ENCODE measurements at places on chromosomes 16 and 17.

DNA sequence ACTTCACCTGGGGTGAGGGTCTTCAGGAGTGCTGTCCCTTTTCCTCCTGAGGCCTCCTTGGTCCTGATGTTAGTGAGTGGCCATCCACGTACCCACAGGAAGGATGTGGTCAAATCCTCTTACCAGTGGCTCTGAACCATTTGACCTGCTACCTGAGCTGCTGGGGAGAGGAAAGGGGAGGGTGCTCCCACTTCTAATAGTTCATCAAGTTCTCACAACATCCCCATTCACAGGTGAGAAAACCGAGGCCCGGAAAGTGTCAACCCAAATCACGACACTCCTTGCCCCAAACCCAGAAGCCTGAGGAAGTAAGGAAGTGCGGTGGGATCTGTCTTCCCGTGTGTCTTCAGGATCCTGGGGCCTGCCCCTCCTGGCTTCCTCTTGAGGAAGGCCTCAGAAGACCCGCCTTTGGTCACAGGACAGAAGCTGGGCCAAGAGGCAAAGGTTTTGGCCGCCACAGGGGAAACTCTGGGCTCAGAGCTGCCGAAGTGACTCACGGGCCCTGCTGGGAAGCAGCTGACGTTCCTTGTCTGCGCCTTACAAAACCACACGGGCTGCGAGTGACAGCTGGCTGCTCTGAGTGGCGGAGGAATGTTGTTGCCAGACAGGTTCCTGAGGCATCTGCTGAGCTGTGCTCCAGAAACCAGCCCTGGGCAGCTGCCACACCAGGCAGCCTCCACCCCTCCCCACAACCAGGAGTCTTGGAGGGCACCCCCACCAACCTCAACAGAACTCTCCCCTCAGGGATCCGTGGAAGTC lies 13.9 kb upstream of the KIFC3 start:
- no peak overlapping the region for H3K4me3 ChIP-seq
- H3K27me3 ChIP-seq: no peaks in the 10 kb centered on the region
- DNase-seq: peak; percentile 97

DNA sequence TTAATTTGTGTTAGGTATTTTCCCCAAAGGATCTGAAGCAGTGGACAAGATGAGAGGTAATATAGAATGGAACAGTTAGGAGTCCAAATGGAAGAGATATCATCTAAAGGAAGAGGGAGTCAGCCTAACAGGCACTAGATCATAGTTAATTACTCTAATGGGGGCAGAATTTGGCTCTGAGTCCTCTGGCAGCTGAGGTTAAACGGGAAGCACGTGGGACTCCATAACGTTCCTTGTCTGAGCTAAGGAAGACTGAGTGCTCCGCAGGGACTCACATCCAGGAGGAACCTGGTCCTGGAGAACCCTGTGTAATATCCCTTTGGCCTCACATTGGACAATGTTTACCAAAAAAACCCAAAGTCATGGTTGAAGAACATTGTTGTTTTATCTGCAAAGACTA lies 46.6 kb upstream of the TEX2 start:
- no peak overlapping the region for H3K4me3 ChIP-seq
- H3K36me3 ChIP-seq: no peaks in the 10 kb centered on the region
- H3K27me3 ChIP-seq: no peaks in the 10 kb centered on the region
- no peaks in the 10 kb centered on the region for H3K4me1 ChIP-seq
- DNase-seq: no peak

GRCh38 chr16:53784291-53784690 lies 80.3 kb downstream of the FTO start:
- no peaks in the 10 kb centered on the region for H3K27me3 ChIP-seq
- H3K36me3 ChIP-seq: no peaks in the 10 kb centered on the region
- no peak overlapping the region for H3K4me3 ChIP-seq
- peaks cover 6% of the 10 kb centered on the region for H3K4me1 ChIP-seq
- H3K27ac ChIP-seq: no peak overlapping the region

DNA sequence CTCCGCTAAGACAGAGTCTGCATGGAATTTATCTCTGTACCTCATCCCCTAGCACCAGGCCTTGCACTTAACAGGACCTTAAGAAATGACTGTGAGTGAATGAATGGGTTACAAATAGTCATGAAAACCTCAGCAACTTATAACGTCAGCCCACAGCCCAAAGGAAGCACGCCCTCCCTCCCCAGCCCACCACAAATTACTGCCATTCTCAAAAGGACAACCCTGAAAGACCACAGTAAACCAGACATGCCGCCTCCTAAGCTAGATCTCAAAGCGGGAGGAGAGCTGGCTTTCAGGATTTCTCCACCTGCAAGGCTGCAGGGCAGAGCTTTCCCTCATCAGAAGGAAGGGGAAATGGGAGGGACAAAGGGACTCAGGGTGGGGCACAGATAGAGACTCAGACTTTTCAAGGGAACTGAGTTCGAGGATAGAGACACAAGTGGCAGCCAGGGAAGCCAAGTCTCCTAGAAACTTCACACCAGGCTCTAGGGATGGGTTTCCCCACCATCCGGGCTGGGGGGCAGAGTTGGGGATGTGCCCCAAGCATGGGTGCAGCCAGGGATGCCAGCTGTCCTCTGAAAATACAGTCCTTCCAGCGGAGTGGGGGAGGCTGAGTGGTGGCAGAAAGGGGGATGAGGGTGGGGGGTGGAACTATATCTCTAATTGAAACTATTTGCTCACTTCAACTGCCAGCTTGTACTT lies 56.7 kb downstream of the PLXDC1 start:
- peaks cover 5% of the 10 kb centered on the region for H3K27me3 ChIP-seq
- H3K4me3 ChIP-seq: no peak overlapping the region
- H3K4me1 ChIP-seq: no peaks in the 10 kb centered on the region
- H3K36me3 ChIP-seq: no peaks in the 10 kb centered on the region
- H3K27ac ChIP-seq: no peak overlapping the region

- peaks cover 33% of the 10 kb centered on the region for H3K36me3 ChIP-seq
- H3K27ac ChIP-seq: peak within 1 kb of the TSS; percentile 85
- peak within 1 kb of the TSS; percentile 86 for H3K4me3 ChIP-seq
- peak; percentile 88 for DNase-seq
- no peaks in the 10 kb centered on the region for H3K4me1 ChIP-seq
- H3K27me3 ChIP-seq: no peaks in the 10 kb centered on the region
Measured at GRCh38 chr17:32341857-32342602, at the start of gene C17orf75. Gene C17orf75 (minus strand): TSS chr17:32342173. CDS start chr17:32342139, 34 bp downstream.

GRCh38 chr17:40224718-40225550 lies 5.8 kb downstream of the WIPF2 start:
- no peaks in the 10 kb centered on the region for H3K36me3 ChIP-seq
- no peak for DNase-seq
- peaks cover 4% of the 10 kb centered on the region for H3K4me1 ChIP-seq

DNA sequence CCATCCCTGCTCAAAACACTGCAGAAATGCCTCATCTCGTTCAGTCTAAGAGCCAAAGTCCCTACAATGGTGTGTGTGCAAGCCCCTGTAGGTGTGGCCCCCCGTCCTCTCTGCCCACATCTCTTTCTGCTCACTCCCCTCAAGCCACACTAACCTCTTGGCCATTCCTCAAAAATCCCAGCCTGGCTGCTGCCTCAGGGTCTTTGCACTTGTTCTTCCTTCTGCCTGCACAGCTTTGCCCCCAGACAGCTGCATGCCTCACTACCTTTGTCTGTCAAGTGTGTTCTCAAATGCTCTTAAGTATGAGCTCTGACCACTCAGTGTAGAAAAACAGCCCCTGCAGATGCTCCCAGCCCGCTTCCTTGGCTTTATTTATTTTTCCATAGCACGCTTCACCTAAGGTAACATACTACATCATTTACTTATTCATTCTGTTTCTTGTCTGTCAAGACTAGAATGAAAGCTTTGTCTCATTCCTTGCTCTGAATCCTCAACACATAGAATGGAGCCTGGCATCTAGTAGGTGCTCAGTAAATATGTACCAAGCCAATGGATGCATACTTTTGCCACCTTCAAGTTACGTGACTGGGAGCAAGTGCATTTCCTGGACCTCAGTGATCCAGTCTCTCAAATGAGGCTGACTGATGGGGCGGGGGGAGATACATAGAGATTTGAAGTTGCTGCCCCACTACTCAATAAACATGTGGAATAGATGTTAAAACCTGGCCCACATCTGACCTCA lies 38.1 kb downstream of the RAI1 start:
- H3K27me3 ChIP-seq: no peaks in the 10 kb centered on the region
- H3K36me3 ChIP-seq: no peaks in the 10 kb centered on the region
- H3K27ac ChIP-seq: no peak overlapping the region
- no peak for DNase-seq

DNA sequence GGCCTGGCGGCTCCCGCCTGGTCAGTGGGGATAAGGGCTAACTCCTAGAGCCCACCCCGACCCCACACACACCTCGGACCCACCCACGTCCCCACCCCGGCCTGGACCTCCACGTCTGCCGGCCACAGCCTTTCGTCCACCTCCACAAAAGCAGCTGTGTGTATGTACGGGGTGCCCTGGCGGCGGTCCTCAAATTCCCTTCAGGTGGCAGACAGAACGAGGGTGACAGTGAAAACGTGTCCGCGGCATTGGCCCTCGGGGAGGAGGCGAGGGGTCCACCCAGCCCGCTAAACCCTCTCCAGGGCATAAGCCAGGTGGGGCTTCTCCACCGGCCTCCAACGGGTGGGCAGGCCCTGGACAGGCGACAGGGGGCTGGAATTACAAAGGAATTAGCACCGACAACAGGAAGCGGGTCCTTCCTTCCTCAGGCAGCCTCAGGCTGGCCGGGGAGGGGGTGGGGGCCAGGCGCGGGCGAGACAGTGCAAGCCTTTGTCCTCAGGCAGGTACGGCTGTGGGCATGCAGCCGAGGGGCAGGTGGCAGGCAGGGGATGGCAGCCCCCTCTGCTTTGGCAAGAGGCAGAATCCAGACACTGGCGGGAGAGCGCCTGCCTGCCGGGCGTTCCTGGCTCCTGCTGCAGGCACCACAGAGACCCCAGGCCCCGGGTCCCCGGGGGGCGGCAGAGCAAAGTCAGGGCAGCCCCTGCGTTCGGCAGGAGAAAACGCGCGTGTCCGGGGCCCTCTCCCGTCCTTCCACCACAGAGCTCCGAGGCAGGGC lies 12.3 kb upstream of the PITPNA start:
- peaks cover 41% of the 10 kb centered on the region for H3K4me1 ChIP-seq
- peaks cover 3% of the 10 kb centered on the region for H3K36me3 ChIP-seq
- DNase-seq: no peak
- H3K27ac ChIP-seq: peak overlapping the region; percentile 74

- H3K4me1 ChIP-seq: no peaks in the 10 kb centered on the region
- no peak overlapping the region for H3K4me3 ChIP-seq
- no peak overlapping the region for H3K27ac ChIP-seq
- DNase-seq: no peak
Measured at GRCh38 chr16:8194794-8195193, 395.5 kb downstream of the TMEM114 start.

GRCh38 chr17:67582673-67583081 lies 135.1 kb upstream of the NOL11 start:
- no peaks in the 10 kb centered on the region for H3K27me3 ChIP-seq
- H3K36me3 ChIP-seq: no peaks in the 10 kb centered on the region
- DNase-seq: no peak
- no peak overlapping the region for H3K27ac ChIP-seq

DNA sequence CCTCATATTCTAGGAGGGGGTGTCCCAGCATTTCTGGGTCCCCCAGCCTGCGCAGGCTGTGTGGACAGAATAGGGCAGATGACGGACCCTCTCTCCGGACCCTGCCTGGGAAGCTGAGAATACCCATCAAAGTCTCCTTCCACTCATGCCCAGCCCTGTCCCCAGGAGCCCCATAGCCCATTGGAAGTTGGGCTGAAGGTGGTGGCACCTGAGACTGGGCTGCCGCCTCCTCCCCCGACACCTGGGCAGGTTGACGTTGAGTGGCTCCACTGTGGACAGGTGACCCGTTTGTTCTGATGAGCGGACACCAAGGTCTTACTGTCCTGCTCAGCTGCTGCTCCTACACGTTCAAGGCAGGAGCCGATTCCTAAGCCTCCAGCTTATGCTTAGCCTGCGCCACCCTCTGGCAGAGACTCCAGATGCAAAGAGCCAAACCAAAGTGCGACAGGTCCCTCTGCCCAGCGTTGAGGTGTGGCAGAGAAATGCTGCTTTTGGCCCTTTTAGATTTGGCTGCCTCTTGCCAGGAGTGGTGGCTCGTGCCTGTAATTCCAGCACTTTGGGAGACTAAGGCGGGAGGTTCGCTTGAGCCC lies 11.6 kb downstream of the STH start:
- H3K36me3 ChIP-seq: peaks cover 38% of the 10 kb centered on the region
- no peak overlapping the region for H3K27ac ChIP-seq
- H3K4me1 ChIP-seq: peaks cover 11% of the 10 kb centered on the region
- no peaks in the 10 kb centered on the region for H3K27me3 ChIP-seq

GRCh38 chr16:77555126-77555525 lies 120.3 kb upstream of the ADAMTS18 start:
- no peak overlapping the region for H3K4me3 ChIP-seq
- H3K27ac ChIP-seq: no peak overlapping the region
- H3K36me3 ChIP-seq: no peaks in the 10 kb centered on the region

DNA sequence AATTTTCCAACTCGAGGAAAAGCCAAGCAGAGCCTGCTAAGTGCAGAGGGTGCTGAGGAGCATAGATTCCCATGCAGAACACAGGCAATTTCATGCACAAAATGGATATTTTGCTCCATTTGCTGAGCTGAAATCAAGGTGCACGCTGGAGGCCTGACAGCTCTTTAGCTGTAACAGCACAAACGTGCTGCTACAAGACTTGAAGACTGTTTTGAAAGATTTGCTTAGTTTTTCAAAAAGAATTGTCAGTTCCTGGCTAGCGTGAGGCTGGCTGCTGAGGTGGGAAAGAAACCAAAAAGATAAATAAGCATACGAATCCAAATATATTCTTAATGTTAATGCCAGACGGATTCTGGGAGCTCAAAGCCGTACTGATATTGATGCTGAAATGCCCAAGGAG lies 309.0 kb upstream of the MAF start:
- no peak for DNase-seq
- H3K4me1 ChIP-seq: no peaks in the 10 kb centered on the region
- no peak overlapping the region for H3K4me3 ChIP-seq
- H3K27ac ChIP-seq: no peak overlapping the region

- no peak for DNase-seq
- H3K36me3 ChIP-seq: peaks cover 7% of the 10 kb centered on the region
Measured at GRCh38 chr17:37481001-37481665, 8.6 kb upstream of the DUSP14 start.

GRCh38 chr16:19524616-19525384 lies 1.1 kb downstream of the CCP110 start:
- peak overlapping the region; percentile 48 for H3K27ac ChIP-seq
- no peaks in the 10 kb centered on the region for H3K27me3 ChIP-seq
- H3K4me3 ChIP-seq: peak overlapping the region; percentile 90
- peaks cover 20% of the 10 kb centered on the region for H3K36me3 ChIP-seq
- no peak for DNase-seq

DNA sequence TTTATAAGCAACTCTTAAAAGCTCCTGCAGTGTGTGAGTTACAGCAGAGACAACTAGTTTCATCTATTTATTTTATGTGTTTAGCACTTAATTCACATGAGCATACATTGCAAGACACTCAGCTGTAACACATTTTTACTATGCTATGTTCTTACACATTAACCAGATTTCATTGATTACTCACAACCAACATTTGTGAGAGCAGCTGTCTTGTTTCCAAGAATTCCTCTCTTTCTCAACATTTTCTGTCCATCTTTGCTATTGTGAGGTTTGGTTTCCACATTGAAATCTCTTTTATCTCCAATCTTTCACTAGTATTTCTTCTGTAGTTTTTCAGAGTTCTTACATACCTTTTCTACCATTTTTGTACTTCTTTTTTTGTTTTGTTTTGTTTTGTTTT lies 51.2 kb downstream of the COPRS start:
- no peak for DNase-seq
- H3K4me3 ChIP-seq: no peak overlapping the region
- no peaks in the 10 kb centered on the region for H3K27me3 ChIP-seq
- H3K4me1 ChIP-seq: no peaks in the 10 kb centered on the region

GRCh38 chr17:46851029-46851741 lies at the start of gene WNT9B:
Gene WNT9B (plus strand): TSS chr17:46851583. CDS start chr17:46851639, 56 bp downstream.
- no peaks in the 10 kb centered on the region for H3K36me3 ChIP-seq
- H3K4me1 ChIP-seq: peaks cover 5% of the 10 kb centered on the region
- peak within 1 kb of the TSS; percentile 56 for H3K4me3 ChIP-seq
- DNase-seq: no peak

Measured in psoas muscle (tissue), 8 donors.